Kidney (tissue), 22 donors: ENCODE measurements at places on chromosomes 6 and 20. TPM values are rescaled to one million over a fixed set of nuclear protein-coding genes. Genes with fewer than 3 reads are reported as not detected.

Gene LPA
- polyA plus RNA-seq, result not detected

Gene ZNF165
- 3.0 TPM for polyA plus RNA-seq

- DNase-seq, result no peak
Observed at GRCh38 chr6:41272591-41273240, 13.8 kb downstream of the TREM1 start.

DNA sequence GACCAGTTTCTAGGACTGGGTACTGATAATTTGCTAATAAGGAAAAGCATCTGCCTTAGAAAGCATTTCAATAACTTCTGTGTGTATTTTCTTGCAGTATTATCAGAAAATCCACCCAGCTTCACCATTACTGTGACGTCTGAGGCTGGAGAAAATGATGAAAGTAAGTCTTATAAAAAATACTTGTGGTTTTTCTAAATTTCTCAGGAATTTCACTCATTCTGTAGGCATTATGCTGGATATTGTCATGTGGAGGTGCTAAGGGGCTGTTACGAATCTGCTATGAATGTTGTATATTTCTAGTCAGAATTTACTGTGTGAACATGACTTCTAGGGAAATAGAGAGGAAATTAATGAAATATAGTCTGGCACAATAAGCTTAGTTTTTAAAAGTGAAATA is 8.9 kb downstream of the RWDD1 start:
- no peak for DNase-seq

Gene VGLL2
- polyA plus RNA-seq, result not detected

DNA sequence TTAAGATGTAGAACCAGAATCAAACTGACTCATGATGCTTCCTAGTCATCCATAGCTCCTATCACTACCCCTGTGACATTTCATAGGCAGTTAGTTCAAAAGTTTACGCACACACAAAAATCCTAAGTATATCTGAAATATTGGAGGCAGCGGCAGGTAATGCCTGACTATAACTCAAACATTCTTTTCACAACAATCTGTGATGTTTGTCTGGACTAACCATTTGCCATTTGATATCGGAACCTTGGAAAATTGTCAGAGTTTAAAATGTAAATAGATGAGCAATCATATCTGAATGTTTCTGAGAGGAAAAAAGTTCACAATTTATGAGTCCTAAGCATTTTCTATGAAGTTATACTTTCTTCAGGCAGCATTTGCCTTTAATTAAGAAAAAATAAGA is 1078.2 kb downstream of the EPHA7 start:
- DNase-seq, result no peak

DNA sequence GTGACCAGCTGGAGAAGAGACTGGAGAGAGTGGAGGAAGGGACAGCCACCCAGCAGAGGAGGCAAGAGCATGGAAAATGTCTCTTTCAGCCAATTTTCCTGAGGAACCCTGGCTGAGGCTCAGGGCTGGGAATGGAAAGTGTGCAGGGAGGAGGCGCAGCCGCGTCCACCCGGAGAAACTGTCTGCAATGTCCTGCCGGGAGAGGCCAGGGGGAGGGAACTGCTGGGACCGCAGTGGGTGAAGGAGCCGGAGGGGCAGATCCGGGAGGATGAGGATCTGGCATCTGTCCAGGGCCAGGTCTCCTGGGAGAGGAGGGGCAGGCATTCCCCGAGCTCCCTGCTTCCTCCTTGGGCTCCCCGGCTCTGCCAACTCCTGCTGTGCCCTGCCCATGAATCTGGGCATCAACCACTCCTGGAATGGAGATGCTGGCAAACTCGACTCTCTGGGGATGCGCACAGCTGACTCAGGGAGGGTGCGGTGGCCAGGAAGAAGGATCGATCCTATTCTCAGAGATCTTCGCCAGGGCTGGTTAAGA is 17.4 kb upstream of the HM13 start:
- DNase-seq, result no peak

Gene PROKR2
- not detected for polyA plus RNA-seq

Gene TSPO2
- polyA plus RNA-seq, result 0.88 TPM

Gene LY6G6C
- not detected for polyA plus RNA-seq

DNA sequence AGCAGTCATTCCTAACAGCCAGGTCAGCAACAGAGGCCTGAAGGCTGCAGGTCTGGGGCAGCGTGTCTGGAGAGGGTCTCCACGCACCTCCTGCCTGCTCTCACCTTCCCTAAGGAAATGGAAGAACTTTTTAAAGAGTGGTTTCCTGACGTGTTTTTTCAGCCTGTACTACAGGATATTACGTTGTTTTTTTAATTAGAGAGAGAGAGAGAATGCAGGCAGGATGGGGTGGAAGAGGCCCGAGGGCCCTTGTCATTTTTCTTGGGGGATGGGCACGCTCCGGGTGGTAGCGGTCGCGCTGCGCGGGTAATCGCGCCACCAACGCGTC is 2.1 kb downstream of the DLL1 start:
- DNase-seq, result no peak

DNA sequence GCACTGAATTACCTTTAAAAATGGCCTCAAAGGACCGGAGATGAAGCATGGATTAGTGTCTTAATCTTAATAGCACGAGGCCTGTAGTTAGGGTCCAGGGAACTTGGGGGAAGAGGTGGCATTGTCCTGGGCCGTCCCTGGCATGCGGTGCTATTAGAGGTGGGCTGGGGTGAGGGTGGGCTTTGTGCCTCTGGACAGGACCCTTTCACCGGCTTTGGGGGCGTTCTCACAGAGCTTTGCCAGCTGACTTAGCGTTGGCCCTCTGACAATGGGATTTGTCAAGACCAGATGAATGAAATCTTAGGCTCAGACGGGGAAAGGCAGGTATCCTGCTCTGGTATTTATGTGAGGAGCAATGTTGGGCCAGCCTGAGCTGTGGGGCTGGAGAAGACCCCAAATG is 59.6 kb downstream of the ERMARD start:
- DNase-seq, result no peak

DNA sequence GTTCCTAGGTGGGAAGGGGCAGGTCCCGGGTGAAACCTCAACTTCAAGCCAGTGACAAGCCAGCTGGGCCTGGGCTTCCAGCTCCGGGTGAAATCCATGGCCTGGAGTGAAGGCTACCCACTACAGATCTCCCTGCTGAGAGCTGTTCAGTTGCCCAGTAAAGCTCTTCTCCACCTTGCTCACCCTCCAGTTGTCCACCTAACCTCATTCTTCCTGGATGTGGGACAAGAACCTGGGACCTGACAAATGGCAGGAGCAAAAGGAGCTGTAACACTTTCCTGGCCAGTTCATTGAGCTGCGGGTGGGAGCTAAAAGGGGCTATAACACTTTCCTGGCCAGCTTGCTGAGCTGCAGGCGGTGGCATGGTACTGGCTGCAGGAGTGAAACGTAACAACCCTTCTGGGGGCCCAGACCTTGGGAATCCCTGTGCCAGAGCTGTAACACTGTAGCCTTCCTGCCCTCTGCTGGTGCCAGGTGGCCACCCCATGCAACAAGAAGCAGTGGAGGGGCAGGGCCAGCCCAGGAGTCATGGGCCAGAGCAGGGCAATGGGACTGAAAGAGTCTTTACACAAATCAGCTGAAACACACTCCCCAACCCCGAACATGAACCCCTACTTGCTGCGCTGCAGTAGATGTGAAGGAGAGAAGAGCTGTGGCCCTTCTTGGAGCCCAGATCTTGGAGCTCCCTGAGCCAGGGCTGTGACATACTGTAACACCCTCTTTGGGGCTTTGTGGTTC is 3.6 kb upstream of the HINT3 start:
- DNase-seq, result peak; percentile 9

GRCh38 chr6:4355241-4355640 is 219.9 kb upstream of the ECI2 start:
- DNase-seq, result no peak

DNA sequence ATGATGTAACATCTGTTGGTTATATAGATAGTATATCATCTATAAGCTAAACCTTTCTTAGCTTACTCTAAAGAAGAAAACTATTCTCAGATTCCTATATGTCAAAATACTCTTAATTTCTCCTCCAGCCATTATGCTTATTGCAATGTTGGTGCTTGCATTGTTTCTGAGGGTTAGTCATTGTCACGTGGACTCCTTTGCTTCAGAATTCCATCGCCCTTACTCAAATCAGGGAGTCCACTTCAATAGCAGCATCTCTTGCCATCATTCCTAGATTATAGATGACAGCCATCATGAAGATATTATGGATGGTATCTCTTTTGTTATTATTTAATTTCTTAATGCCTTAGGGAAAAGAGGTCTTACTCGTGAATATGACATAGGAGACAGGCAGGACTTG is 776.1 kb downstream of the TENT5A start:
- no peak for DNase-seq

DNA sequence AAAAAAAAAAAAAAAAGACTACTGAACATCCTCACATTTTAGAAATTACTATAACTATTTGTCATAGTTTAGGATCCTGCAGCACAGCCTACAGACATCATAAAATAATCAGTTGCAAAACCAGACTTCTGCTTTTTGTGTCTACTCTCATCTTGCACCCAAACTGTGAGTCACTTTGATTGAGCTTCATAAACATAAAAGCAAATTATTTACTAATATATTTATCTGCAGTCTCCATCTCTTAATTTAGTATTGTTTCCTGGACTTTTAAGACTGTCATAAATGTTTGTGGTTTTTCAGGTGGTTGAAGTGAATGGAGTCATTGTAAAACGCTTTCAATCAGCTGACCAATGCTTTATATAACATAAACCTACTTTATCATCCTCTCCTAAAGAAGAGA is 14.8 kb upstream of the CALHM6 start:
- DNase-seq, result no peak

Gene MOXD1
- polyA plus RNA-seq, result 11.6 TPM

DNA sequence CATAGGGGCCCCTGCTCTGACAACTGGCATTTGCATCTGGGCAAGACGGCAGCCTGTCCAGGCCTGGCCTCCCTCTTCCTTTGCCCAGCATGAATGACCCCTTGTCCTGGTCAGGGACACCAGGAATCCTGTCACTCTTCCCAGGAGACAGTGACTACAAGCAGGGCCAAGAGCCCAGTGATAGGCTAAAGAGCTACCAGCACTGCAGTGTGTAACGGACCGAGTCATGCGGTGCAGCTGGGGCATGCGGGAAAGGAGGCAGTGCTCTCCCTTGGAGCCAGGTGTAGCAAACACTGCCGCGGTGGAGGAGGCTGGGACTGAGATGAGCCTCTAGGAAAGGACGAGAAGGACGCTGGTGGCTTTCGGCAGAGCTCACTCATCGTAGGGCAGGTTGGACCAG is 38.7 kb upstream of the DSP start:
- no peak for DNase-seq

DNA sequence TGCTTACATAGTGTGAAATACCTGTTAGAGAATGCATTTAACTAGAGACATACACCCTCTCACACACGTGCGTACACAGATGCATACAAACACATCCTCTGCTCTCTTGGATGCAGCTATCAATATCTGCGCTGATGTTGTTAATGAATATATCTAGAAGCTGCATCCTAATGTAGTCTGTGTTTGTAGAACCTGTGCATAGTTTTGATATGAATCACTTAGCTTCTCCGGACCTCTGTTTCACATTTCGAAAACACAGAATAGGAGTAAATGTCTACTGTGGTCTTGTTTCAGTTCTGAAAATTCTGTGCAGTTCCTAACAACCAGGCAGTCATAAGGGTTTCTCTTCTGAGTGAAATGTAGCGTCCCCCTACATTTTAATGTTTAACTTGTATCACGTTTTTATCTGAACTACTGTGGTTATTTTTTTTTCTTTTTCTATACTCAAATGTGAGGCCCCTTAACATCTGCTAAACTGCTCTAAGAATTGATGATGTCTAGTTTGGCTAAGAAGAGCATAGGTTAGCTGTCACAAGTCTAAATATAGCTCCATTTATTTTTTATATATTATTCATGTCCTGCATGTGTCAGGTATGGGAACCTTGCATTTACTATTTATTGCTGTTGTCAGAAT is 254.5 kb downstream of the TMEM242 start:
- DNase-seq, result no peak

DNA sequence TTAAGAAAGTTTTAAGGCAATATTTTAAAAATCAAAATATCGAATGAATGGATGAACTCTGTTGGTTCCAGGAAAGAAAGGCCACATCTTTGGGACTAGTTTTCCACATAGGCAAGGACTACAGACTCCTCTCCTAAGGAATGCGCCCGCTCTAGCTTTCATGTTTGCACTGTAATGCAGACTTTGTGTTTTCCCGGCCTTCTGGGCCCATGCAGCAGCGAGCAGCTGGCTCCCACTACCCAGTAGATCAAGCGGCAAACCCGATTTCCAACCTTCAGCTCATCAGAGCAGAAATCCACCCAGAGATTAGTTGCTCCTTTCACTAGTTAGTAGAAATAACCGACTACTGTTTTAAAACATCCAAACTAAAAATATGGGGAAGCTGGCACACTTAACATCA is 27.7 kb downstream of the OVOL2 start:
- DNase-seq, result peak; percentile 25

- DNase-seq, result no peak
Observed at GRCh38 chr20:57448764-57449354, 57.7 kb downstream of the RBM38 start.

GRCh38 chr6:135196739-135197510 is 15.8 kb downstream of the MYB start:
- DNase-seq, result no peak

Gene TBX18
- polyA plus RNA-seq, result not detected

GRCh38 chr6:53441761-53442160 is 93.0 kb upstream of the ELOVL5 start:
- DNase-seq, result no peak

DNA sequence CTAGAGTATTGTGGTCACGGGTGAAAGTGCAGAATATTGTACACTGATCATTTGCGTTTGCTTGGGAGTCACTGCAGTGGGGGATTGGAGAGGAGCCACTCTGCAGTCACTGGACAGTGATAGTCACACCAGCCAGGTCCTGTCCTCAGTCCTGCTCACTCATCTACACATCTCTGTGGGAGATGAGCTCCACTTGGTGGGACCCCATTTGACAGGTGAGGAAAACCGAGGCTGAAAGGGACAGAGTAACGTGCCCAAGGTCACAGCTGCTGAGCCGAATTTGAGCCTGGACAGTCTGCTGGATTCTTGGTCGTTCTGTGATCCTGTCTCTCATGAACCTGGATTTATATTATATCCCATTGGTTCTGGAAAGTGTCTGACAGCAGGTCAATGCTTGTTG is 17.7 kb upstream of the PHACTR3 start:
- DNase-seq, result no peak

GRCh38 chr6:112113431-112113830 is 26.0 kb downstream of the FAM229B start:
- peak; percentile 50 for DNase-seq

DNA sequence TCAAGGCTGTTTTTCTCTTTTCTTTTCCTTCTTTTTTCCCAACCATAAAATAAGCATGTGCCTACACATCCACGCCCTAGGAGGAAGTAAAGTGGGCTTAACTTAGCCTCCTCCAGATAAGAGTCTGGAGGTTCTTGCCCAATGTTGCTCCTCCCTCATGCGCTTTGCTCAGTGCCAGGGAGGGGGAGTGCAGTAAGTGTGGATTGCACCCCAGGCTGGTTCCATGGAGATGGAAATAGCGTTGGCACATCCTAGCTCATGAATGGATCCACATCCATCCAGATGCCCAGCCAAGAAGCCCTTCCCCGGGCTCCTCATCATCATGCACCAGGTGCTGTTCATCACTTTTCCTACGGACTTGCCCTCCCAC is 58.2 kb downstream of the NEDD9 start:
- DNase-seq, result no peak

GRCh38 chr6:139161169-139161568 is 26.3 kb downstream of the HECA start:
- no peak for DNase-seq
